ENCODE measurements at places on chromosomes 6 and 20.

GRCh38 chr6:2188397-2188796 lies 57.0 kb downstream of the GMDS start:
- no peak for DNase-seq

- no peak for DNase-seq
Measured at GRCh38 chr20:17884307-17885003, 84.1 kb downstream of the SNX5 start.

GRCh38 chr20:41279546-41280225 lies 37.8 kb downstream of the ZHX3 start:
- no peak for DNase-seq

GRCh38 chr20:2867081-2867864 lies 6.0 kb upstream of the PTPRA start:
- no peak for DNase-seq

- no peak for DNase-seq
Measured at GRCh38 chr6:32551410-32551809, 21.3 kb upstream of the HLA-DRB5 start.

- DNase-seq, result no peak
Measured at GRCh38 chr6:68211242-68211795, 423.8 kb upstream of the ADGRB3 start.

DNA sequence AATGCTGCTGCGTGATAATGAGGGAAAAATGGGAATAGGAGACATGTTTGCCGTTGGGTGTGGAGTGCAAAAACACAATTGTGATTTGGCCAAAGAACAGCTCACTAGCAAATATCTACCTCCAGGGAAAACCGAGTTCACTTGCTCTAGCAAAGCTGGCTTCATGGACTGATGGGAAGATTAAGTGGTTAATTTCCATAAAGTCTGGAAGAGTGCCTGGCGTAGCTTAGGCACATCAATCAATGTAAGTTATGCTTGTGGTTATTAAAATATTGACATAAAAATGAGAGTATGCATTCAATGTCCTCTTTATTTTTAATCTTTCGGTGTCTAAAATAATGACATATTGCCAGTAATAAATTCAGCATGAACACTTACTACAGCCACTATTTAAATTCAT lies 267.5 kb downstream of the SMOC2 start:
- no peak for DNase-seq

- no peak for DNase-seq
Measured at GRCh38 chr6:11987386-11987785, 24.7 kb upstream of the HIVEP1 start.

DNA sequence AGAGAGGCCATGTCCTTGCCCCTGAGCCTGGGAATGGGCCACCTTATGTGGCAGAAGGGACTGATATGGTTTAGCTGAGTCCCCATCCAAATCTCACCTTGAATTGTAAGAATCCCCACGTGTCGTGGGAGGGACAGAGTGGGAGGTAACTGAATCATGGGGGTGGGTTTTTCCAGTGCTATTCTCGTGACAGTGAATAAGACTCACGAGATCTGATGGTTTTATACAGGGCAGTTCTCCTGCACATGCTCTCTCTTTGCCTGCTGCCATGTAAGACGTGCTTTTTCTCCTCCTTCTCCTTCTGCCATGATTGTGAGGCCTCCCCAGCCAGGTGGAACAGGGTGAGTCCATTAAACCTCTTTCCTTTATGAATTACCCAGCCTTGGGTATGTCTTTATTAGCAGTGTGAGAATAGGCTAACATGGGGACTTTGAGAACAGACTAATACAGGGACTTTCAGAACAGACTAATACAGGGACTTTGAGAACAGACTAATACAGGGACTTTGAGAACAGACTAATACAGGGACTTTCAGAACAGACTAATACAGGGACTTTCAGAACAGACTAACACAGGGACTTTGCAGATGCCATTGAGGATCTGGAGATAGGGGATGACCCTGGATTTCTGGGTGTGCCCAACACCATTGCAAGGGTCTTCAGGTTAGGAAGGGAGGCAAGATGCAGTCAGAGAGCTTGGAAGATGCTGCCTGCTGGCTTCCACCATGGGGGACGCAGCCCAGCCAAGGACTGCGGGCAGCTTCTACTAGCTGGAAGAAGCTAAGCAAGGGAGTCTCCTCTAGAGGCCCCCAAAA lies 86.9 kb downstream of the RAMACL start:
- DNase-seq, result no peak

DNA sequence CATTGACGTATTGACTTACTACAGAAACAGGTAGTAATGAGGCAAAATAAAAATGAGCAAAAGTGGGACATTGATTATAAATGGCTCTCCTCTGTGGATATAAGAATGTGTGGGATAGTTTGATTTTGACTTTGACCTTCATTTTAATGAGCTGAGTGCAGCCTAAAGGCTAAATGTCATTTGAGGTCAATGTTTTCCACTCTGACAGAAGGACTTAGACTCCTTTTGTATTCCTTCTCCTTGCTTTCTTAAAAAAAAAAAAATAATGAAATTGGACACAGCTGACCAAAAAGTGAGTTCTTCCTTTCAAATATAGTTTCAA lies 68.6 kb downstream of the MTFR2 start:
- DNase-seq, result no peak

Measured in activated CD4-positive, alpha-beta T cell treated with anti-CD3 and anti-CD28 coated beads, Interleukin-2, amount 50 U/mL, for 24 hours (primary cell).